ENCODE measurements at places on chromosomes 16 and 17.

DNA sequence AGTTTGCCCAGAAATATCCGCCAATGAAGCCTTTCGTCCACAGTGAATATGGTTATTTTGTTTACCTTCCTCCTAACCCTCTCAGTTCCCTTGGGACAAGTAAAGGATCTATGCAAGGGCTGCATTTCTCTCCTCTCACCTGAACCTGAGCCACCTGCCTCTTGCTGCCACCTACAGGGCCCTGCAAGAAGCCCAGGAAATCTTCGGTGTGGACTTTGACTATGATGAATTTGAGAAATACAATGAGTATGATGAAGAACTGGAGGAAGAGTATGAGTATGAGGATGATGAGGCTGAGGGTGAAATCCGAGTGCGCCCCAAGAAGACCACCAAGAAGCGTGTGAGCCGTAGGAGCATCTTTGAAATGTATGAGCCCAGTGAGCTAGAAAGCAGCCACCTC, 14.0 kb downstream of the SUPT6H start:
- DNase-seq: no peak

GRCh38 chr17:27473748-27474609, 17.7 kb downstream of the KSR1 start:
- peak; percentile 56 for DNase-seq

DNA sequence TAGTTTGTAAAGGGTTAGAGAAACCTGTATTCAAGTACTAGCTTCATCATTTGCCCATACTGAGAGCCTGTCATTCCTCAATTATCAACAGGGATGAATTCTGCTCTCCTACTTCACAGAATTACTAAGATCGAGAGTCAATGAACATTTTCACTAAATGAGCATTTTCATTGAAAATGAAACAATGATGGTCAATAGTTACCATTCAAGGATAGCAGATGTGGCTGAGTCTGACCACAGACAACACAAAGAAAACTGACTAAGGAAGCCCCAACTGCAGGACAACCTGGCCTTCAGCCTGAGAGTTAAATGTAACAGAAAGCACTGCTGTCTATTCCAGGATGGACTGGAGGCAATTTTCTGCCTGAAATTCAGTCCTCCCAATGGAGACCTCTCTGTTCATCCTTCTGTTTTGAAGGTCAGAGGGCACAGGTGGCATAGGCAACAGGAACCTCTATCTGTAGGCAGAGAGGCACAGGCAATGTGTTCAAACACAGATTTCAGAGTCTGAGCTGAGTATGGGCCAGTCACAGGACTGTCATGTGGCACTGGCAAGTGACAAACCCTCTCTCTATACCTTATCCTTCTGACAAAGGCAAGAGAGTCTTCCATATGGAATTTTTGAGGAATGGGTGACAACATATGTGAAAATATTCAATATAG, 19.5 kb downstream of the TRAF4 start:
- no peak for DNase-seq

DNA sequence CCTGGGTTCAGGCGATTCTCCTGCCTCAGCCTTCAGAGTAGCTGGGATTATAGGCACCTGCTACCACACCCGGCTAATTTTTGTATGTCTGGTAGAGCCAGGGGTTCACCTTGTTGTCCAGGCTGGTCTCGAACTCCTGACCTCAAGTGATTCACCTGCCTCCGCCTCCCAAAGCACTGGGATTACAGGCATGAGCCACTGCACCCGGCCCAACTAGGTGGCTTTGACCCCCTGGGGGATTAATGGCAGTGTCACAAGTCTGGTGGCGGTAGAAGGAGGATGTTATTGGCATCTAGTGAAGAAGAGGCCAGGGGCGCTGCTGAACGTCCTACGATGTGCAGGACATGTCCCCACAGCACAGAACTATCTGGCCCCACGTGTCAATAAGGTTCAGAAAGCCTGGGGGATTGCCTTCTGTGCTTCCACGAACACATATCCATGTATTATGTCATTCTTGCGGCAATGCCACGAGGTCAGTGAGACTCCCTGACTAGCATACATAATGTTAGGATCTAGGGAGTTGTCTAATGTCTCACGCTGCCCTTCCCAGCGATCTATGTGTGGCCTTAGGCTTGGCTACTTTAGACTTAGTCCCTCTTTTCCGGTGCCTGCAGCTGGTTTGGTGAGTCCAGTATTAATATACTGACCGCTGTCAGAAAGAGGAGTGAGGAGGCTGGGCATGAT, 75.8 kb downstream of the ABCC6 start:
- DNase-seq: no peak

- DNase-seq: no peak
Observed at GRCh38 chr17:17252149-17252661, 15.2 kb upstream of the FLCN start.

DNA sequence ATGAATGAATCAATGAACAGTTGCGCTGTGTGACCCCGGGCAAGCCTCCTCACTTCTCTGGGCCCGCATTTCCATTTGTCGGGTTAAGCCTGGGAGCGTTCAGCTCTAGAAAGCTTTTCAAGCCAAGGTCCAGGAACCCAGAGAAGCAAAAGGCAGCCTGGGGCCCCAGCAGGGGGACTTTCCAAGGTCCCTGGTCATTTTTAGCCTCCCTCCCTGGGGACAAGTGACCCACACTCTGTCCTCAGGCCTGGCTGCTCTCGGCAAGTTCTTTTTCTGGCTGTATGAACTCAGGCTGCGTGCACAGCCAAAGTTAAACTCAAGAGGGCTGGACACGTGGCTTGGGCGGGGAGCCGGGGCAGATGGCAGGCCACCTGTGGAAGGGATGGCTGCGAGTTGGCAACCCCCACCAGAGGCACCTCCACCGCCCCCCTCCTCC, 41.4 kb upstream of the CIBAR2 start:
- no peak for DNase-seq

GRCh38 chr16:66476328-66477027, 49.4 kb downstream of the BEAN1 start:
- DNase-seq: no peak

- peak; percentile 6 for DNase-seq
Observed at GRCh38 chr17:58318065-58318481, 10.5 kb downstream of the TSPOAP1 start.

- no peak for DNase-seq
Observed at GRCh38 chr16:26742040-26742439, 324.7 kb upstream of the C16orf82 start.

- no peak for DNase-seq
Observed at GRCh38 chr17:9167379-9167778, 146.1 kb downstream of the NTN1 start.

DNA sequence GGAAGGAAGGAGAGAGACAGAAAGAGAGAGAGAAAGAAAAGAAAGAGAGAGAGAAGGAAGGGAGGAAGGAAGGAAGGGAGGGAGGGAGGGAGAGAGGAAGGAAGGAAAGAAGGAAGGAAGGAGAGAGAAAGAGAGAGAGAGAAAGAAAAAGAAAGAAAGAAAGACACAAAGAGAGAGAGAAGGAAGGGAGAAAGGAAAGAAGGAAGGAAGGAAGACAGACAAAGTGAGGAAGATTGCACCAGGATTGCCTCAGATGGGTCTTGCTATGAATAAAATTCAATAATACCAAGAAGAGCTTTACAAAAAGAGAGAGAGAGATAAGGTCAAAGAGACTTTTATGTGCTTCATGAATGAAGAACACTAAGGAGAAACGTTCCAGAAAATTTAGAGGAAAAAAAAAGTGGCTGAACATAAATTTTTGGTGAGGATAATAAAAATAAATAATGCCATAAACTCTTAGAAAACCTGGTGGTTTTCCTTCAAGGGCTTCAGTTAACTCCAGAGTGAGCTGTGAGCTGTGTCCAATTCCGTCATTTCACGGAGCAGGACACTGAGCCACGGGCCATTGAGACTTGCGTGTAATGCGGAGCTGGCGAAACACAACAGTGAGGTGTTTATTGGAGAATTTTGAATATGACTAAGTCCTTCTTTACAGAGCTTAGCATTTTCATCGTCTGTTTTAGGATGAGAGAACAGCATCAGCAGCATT, 72.7 kb upstream of the TNRC6C start:
- no peak for DNase-seq

All from activated CD4-positive, alpha-beta T cell treated with anti-CD3 and anti-CD28 coated beads for 1 hour (primary cell).